Osteocyte (in vitro differentiated cells): ENCODE measurements at places on chromosomes 11 and 22. TPM values are rescaled to one million over a fixed set of nuclear protein-coding genes. Genes with fewer than 3 reads are reported as not detected.

DNA sequence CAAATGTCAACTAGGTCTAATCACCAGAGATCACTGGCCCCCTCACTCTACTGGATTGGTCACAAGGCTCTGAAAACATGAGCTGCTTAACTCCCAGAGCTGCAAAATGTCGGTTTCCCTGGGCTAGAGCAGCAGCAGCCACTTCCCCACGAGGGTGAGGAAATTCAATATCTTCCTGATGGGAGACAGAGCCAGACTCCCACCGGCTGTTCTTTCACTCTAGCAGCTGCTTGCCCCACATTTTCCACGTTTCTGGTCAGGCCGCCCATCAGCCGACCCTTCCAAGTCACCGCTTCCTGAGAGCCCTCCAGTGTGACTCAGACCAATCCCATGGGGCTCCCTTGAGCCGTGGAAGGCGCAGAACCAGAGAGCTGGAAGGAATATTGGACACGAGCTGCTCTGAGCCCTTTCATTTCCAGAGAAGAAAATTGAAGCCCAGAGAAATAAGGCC, 227.0 kb downstream of the ADAMTS15 start:
- H3K27me3 ChIP-seq: no peaks in the 10 kb centered on the region
- peaks cover 67% of the 10 kb centered on the region for H3K4me1 ChIP-seq
- peak overlapping the region; percentile 56 for H3K4me3 ChIP-seq
- peaks cover 17% of the 10 kb centered on the region for H3K36me3 ChIP-seq
- H3K27ac ChIP-seq: peak overlapping the region; percentile 96

DNA sequence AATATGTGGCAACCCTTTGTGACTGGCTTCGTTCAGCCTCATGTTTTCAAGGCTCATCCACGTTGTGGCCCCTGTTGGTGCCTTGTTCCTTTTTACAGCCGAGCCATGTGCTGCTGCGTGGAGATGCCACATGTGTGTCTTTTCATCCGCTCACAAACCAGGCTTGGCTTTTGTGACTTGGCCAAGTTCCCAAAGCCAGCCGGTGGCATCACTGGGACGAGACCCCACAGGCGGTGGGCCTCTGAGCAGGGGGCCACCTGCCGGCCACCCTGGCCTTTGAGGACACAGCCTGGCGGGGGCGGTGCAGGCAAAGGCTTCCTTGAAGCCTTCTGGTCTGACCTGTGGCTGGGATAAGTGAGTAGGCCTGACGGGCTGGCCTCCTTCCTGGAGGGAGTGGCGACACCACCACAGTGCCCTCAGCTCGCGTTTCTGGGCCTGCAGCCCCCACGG, 10.5 kb downstream of the GRK2 start:
- DNase-seq: no peak
- peak overlapping the region; percentile 83 for H3K27ac ChIP-seq
- no peak overlapping the region for H3K4me3 ChIP-seq
- H3K27me3 ChIP-seq: no peaks in the 10 kb centered on the region
- peaks cover 6% of the 10 kb centered on the region for H3K36me3 ChIP-seq

DNA sequence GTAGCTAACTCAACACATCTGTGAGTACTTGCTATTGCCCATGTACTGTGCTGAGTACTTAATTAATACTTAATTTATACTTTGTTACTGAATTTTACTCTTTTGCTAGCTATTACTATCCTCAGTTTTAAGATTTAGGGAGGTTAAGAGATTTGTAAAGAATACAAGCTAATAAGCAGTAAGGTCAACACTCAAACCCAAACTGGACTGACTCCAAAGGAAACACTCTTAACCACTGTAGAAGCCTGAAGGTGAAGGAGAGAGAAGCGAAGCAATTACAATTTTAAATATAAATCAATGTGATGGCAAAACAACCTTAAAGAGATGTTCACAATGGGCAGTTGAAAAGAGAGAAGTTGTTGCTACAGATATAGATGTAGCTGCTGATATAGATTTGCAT, 204.5 kb downstream of the GUCY1A2 start:
- H3K27ac ChIP-seq: no peak overlapping the region
- H3K4me1 ChIP-seq: no peaks in the 10 kb centered on the region
- peaks cover 16% of the 10 kb centered on the region for H3K27me3 ChIP-seq
- H3K4me3 ChIP-seq: no peak overlapping the region

DNA sequence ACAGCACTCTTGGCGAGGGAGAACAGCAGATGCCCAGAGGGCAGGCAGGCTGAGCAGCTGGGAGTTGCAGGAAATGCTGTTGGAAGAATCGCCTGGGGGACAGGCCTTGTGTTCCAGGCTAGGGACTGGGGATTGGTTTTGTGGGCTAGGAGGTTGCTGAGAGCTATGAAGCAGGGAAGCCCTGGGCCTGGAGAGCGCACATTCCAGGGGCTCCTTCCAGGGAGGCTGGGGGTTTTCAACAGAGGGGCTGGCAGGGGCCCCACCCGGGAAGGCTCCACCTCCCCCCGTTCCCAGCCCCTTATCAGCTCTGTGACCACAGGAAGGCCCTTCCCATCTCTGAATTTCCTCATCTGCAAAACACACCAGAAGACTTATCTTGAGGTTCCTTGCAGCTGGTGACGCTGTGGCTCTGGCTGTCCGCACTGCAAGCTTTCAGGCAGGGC, 21.7 kb downstream of the WNT11 start:
- no peak overlapping the region for H3K4me3 ChIP-seq
- no peak for DNase-seq
- no peaks in the 10 kb centered on the region for H3K36me3 ChIP-seq
- no peaks in the 10 kb centered on the region for H3K27me3 ChIP-seq

GRCh38 chr11:115767883-115768282, 263.7 kb upstream of the CADM1 start:
- no peak overlapping the region for H3K27ac ChIP-seq
- H3K4me3 ChIP-seq: no peak overlapping the region
- H3K27me3 ChIP-seq: peaks cover 17% of the 10 kb centered on the region
- H3K36me3 ChIP-seq: no peaks in the 10 kb centered on the region
- DNase-seq: no peak
- H3K4me1 ChIP-seq: no peaks in the 10 kb centered on the region

DNA sequence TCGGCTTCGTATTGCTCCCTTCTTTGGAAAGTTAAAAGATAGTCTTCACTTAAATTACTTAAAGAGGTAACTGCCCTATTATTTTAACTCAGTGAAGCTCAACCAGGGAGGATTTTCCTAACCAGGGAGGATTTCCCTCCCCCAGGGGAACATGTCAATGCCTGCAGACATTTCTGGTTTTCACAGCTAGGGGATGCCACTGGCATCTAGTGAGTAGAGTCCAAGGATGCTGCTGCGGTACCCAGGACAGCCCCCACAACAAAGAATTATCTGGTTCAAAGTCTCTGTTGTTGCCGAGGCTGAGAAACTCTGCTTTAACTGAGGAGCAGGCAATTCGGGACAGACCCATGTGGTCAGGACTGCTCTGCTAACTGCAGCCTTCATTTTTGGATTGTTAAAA, 82.2 kb downstream of the DEPDC5 start:
- no peaks in the 10 kb centered on the region for H3K4me1 ChIP-seq
- peaks cover 32% of the 10 kb centered on the region for H3K36me3 ChIP-seq
- H3K27ac ChIP-seq: no peak overlapping the region

HTR3A gene
- not detected in 2 replicates for total RNA-seq

- peak overlapping the region; percentile 68 for H3K27ac ChIP-seq
- H3K4me1 ChIP-seq: peaks cover 37% of the 10 kb centered on the region
- DNase-seq: no peak
- no peak overlapping the region for H3K4me3 ChIP-seq
Observed at GRCh38 chr11:69156235-69156639, 502 bp downstream of the SMIM38 start.

GRCh38 chr11:64296830-64297698, 3.1 kb upstream of the CATSPERZ start:
- H3K27ac ChIP-seq: no peak overlapping the region
- no peaks in the 10 kb centered on the region for H3K36me3 ChIP-seq
- DNase-seq: no peak
- peaks cover 31% of the 10 kb centered on the region for H3K4me1 ChIP-seq

DNA sequence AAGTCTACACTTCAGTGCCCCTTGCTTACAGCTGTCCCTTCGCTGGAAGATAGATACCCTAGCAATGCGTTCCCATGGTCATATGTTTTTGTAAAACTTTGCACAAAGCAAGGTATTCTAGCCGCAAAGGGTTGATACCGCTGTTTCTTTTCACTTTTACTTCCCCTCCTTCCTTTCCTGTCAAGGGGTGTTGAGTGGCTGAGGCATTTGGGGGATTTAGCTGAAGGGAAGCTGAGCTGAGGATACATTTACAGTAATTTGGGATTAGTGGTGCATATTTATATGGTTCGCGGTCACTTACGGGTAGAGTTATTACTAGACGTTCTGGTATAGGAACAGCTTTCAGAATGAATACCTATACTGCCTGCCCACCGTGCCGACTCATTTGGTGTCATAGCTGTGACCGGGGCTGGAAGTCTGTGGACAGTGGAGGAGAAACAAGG, 86.9 kb upstream of the WNT11 start:
- no peaks in the 10 kb centered on the region for H3K36me3 ChIP-seq
- peaks cover 1% of the 10 kb centered on the region for H3K4me1 ChIP-seq
- H3K27me3 ChIP-seq: peaks cover 7% of the 10 kb centered on the region
- H3K27ac ChIP-seq: no peak overlapping the region

CBL gene
- 20.8 and 21.7 TPM in 2 replicates for total RNA-seq

DNA sequence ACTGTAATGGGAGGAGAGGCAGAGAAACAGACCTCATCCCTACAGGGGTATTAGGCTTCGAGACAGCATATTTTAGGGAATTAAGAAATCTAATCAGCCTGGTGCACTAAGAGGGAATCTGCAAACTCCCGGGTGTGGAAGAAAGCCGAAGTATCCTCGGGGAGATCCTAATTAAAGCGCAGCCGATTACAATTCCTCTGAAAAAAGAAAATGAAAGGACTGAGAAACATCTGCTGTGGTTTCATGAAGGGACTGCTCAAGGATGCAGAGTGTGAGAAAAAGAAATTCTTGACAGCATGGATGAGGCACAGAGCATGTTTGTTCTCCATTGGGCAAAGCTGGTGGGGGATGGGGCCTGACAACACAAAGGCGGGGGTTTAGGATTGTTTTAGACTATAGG, 290.0 kb upstream of the LARGE1 start:
- H3K36me3 ChIP-seq: no peaks in the 10 kb centered on the region
- no peak for DNase-seq
- no peaks in the 10 kb centered on the region for H3K27me3 ChIP-seq
- H3K27ac ChIP-seq: no peak overlapping the region
